Spleen (tissue), 13 donors: ENCODE measurements at places on chromosomes 2 and 18.

GRCh38 chr2:42025151-42025582 lies 22.7 kb upstream of the PKDCC start:
- DNase-seq: no peak
- peak overlapping the region; percentile 40 for H3K27ac ChIP-seq
- no peaks in the 10 kb centered on the region for H3K36me3 ChIP-seq
- no peaks in the 10 kb centered on the region for H3K27me3 ChIP-seq

- H3K27ac ChIP-seq: no peak overlapping the region
- no peaks in the 10 kb centered on the region for H3K36me3 ChIP-seq
- DNase-seq: no peak
Measured at GRCh38 chr2:176763130-176763529, 449.5 kb upstream of the HNRNPA3 start.

GRCh38 chr2:101983928-101984327 lies 7.8 kb upstream of the IL1R2 start:
- H3K4me1 ChIP-seq: no peaks in the 10 kb centered on the region
- H3K36me3 ChIP-seq: no peaks in the 10 kb centered on the region
- DNase-seq: no peak
- no peak overlapping the region for H3K27ac ChIP-seq
- H3K27me3 ChIP-seq: no peaks in the 10 kb centered on the region

DNA sequence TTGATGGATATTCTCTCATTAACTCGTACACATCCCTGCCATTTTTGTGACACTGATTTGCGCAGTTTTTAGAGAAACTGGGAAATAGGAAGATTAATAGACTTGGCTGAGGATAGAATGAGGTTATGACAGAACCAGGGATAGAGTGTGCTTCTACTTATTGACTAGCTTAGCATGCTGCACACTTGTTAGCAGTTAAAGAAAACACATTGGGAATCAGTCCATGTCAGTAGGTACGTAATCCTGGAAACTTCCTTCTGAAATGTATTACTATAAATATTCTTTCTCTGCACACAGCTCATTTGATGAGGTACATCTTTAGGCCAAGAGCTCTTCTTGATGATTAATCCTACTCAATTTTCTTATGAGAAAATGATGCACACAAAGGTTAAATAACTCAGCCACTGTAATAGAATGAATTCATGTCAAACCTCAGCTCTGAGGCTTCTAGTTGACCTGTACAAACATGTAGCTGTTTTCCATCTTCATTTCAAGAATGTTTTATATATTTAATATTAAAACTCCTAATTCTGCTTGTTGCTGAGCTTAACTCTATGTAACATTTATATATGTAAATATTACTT lies 12.3 kb upstream of the CPS1 start:
- H3K4me1 ChIP-seq: no peaks in the 10 kb centered on the region
- H3K27me3 ChIP-seq: no peaks in the 10 kb centered on the region
- no peak overlapping the region for H3K4me3 ChIP-seq
- H3K36me3 ChIP-seq: no peaks in the 10 kb centered on the region
